ENCODE measurements at places on chromosomes 13 and 19. TPM values are rescaled to one million over a fixed set of nuclear protein-coding genes. Genes with fewer than 3 reads are reported as not detected.

Gene SHISA2
- total RNA-seq, result 4.7 TPM

Gene ZNF575
- 2.6 TPM for total RNA-seq

DNA sequence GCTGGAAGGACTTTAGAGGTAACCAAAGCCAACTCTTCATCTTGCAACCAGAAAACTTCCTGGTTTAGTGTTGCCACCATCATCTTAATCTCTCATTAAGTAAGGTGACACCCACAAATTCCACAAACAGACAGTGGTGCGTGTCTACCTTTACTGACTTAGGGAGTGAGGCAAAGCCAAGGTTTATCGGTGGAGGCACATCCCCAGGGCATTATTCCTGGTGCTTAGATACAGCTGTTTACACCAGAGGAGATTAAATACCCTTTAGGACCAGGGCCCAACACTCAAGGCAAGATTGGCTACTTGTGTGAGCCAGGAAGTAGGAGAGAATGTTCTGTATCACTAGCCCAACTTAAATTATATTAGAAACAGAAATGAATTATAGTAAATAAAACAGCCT is 9.5 kb downstream of the STOML3 start:
- DNase-seq, result no peak

DNA sequence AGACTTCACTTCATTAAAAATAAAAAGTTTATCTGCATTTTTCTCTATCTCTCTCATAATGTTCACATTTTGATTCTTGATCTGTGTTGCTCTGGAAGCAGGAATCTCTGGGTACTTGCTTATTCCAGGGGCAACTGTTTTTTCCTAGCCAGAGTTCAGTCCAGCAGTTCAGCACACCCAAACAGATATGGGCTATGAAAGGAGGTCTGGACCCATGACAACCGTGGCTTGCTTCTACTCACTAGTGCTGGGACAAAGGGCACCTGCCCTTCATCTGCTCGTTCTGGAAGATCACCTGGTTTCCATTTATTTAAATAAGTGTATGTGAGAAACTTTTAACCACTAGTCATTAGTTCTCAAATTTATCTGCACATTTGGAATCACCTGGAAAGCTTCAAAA is 36.0 kb downstream of the POLR1D start:
- DNase-seq, result no peak

- DNase-seq, result no peak
Measured at GRCh38 chr19:35320065-35320713, 8.8 kb upstream of the CD22 start.

GRCh38 chr13:42893214-42893671 is 98.8 kb downstream of the EPSTI1 start:
- no peak for DNase-seq
